ENCODE measurements at places on chromosomes 6 and 20.
A peak's percentile ranks its signal among the peaks of the same experiment; 100 is the strongest.

DNA sequence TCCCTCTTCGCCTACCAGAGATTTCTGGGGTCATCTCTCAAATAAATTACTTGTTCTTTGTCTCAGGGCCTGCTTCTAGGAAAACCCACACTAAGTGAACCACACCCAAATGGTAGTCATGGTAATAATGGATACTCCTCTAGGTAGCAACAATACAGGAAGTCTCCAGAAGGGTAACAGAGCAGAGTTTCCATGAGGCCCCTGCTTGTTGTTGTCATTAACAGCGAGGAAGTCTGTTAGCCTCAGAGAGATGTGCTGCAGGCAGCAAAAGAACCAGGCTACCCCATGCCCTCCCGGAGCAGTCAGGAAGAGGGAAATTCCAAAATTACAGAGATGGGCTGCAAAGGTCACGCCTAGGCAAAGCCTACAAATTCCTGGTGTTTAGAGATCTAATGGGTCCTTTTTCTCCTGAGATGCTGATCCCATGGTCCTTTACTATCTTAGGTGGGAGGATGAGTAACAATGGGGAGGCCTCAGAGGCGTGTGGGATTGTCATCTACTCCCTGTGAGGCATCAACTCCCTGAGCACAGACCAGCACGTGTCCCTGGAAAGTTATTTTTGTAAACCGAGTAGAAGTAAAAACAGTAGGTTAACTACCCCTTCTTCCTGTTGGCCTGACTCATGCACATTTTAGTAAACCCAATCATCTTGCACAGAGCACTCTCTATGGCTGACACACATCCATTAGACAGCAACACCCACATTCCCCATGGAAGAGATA, 10.1 kb downstream of the ISM1 start:
- no peak for DNase-seq

DNA sequence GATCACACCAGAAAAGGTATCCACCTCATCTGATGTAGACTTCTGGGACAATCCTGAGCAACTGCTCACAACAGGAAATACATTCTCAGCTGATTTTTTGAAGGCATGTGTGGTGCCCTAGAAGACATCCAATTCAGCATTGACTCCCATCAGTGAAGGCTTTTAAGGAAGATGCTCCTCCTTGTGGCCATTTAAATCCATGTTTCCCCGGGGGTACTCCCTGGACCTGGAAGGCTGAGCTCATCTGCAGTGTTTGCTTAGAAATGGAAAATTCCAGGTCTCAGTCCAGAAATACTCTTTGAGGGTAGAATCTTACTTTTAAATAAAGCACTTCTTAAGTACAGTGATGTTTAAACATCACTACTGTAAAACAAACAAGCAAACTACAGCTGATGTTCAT, 195.5 kb upstream of the PDE10A start:
- peak; percentile 18 for DNase-seq

DNA sequence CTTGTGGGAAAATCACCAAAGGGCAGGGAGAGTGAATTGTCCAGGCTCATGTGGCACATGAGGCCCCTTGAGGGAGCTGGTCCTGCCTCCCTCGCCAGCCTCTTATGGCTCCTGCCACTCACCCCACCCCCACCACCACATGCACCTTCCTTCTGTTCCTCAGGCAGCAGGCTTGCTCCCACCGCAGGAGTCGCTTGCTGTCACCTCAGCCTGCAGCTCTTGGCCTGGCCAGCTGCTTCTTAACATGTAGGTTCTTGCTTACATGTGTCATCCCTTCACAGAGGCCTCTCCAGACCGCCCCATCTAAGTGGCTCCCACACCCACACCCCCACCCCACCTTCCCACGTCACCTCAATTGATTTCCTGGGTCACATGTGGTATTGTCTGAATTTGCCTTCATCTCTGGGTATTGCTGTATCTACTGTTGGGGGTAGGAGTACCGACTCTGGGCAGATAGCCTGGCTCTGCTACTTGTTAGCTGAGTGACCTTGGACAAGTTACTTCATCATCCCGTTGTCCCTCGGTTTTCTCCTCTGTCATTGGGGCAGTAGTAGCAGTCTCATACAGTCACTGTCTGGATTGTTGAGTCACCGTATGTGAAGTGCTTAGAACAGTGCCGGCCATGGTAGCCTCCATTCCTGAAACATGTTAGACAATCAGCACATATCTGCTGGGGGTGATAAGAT, 41.7 kb downstream of the SLC9A8 start:
- DNase-seq = no peak

GRCh38 chr20:1891263-1892118, 3.7 kb upstream of the SIRPA start:
- DNase-seq = no peak

DNA sequence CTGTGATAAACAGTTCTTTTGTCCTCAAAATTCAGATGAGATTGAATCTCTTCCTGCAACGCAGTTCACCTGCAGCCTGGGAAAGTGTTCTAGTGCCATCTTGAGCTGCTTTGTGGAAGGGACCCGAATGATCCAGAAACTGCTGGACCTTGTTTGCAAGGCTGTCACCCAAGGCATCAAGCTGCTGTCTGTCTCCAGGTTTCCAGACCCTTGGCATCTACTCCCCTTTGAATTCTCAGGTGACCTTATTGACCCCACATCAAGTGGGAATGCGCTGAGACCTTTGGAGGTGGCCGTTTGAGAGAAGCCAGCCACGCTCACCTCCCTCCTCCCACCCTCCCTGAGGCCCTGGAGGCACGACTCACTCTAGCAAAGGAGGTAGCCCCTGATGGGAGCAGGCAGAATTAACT, 112.5 kb downstream of the EDN3 start:
- no peak for DNase-seq

DNA sequence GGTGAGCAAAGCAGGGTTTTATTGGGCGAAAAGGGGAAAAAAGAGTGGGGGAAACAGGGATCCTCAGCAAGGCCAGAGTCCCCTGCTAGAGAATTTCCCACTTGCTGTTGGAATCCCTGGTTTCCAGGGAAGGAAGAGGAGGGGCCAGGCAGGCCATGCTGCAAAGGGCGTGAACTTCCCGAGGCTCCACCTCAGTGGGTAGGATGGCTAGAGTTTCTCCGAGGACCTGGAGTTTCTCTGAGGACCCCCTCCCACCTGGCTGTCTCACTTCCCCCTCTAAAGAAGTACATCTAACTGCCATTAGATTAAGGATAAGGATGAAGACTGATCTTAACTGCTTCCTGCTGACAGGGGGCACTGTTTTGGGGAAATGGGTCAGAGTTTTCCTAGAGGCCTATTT, 1239.3 kb upstream of the GJE1 start:
- DNase-seq = no peak

All from A549 (cell line).